ENCODE measurements at places on chromosomes 16 and 17.

DNA sequence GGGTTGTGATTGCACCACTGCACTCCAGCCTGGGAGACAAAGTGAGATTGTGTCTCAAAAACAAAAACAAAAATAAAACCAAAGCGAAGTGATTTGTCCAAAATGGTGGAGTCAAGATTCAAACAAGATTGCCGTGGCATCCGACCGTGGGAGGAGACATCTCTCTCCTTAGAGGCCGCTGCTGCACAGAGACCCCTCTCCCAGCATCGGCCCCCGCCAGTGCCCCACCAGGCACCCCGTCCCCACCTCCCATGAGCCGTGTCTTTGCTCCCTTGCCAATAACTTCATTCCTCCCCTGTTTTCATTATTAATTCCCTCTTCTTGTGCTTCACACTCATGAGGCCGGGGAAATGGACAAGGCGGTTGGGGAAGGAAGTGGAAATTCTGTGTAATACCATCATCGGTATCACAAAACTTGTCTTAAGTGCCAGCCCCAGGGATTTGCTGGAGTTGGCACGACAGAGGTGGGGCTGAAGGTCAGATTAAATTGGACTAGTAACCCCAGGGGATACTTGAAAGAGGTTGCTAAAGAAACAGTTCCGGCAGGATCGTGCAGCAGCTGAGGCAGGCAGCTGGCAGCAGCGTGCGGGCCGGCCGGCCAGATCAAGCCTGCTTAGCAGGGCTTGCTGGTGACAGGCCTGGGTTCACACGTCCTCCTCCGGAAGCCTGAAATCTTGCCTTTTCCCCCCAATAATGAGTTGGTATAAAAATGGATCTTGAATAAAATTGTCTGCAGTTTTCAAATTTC is 66.8 kb downstream of the RTN4RL1 start:
- no peak for DNase-seq

DNA sequence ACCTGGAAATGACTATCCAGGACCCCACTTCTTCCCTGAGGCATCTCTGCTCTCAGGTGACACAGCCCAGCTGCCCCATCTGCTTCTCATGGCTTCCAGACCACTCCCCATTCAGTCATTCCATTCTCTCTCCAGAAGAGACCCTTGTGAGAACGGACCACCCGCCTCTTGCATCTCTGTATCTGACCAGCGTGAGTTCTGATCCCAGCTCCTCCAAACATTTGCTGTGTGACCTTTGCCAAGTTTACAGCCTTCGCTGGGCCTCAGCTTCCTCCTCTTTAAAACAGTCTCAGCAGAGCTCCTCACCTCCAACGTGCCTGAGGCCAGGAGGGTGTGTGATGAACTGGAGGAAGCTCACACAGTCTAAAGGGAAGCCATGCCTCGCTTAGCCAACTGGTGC is 39.6 kb downstream of the C16orf82 start:
- no peak for DNase-seq

GRCh38 chr16:54434859-54435258 is 148.3 kb upstream of the IRX3 start:
- DNase-seq, result no peak

DNA sequence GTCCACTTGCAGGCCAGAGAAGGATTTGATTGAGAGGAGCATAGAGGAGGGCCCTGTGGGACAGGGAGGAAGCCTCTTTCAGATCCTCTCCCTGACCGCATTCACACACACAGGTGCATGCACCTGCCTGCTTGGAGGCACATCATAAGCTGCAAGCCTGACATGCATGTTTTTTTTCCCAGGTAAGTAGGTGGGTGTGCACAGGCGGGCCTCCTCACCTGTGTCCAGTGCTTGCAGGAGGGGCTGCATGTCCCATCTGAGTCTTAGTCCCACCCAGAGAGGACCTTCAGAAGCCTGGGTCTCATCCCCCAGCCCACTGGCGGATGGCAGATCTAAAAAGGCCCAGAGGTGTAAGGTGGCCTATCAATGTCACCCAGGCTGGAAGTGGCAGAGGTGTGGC is 130.8 kb downstream of the TMEM132E start:
- no peak for DNase-seq

- no peak for DNase-seq
Observed at GRCh38 chr16:68915589-68915988, 72.3 kb downstream of the TANGO6 start.

DNA sequence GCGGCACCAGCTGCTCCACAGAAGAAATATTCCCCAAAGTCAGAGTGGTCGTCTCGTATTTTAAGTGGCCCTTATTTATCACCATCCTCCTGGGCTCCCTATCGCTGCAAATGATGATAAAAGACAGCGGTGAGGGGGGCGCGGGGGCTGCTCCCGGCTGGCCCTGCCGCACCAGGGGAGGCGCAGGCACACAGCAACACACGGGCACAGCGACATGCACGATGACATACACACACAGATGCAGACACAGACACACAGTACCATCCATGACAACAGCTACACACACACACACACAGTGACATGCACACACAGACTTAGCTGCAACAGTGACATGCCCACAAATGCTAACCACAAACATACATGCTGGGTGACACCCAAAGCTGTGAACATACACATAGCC is 52.5 kb downstream of the MRM1 start:
- no peak for DNase-seq

DNA sequence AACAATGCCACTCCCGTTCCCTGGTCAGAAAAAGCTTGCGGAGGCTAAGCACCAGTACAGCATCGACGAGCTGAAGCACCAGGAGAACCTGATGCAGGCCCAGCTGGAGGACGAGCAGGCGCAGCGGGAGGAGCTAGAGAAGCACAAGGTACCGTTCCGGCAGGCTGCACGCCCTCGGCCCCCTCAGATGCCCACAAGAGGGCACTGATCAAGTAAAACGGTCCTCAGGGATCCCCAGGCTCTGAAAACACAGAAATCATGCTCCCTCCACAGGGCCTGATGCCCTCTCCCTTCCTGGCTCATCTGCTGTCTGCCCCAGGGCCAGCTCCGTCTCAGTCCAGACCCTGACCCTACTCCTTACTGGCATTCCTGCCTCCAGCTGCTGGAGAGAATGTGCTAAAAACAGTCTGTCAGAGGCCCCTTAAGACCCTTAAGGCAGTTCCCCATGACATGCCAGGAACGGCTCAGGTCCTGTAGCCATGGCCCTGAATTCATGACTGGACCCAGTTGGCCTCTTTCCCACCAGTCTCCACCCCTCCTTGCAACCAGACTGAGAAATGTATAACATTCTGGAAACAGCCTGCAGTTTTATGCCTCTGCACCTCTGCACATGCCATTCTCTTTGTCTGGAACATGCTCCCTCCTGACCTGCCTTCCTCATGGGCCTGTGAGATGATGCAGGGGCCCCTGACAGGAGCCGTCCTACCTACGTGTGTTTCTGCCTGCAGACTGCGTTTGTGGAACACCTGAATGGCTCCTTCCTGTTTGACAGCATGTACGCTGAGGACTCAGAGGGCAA is 21.8 kb downstream of the DRC3 start:
- DNase-seq, result peak; percentile 4

DNA sequence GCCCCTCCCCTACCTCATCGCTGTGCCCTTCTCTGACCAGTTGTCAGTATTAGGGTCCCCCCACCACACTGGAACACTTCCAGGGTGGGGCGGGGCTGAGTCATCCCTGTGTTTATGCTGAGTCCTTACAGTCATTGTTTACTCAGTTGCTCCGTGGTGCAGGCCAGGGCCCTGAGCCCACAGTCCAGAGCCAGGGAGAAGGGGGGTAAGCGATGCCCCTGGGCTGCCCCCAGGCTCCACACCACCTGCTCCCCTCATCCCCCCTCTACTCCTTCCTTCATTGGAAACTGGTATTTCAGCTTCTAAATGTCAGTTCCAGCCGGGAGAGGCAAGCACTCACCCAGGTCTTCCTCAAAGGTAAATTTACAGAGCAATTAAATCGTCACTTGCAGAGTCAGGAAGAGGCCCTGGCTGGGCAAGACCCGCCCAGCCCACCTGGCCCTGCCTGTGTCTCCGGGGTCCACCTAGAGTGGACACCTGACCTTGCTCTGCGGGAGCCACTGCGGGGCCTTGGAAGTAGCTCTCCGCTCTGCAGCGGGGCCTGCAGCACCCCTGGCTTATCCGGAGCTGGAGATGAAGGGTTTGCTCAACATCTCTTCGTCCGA is 4.8 kb downstream of the ATP2A3 start:
- DNase-seq, result no peak

DNA sequence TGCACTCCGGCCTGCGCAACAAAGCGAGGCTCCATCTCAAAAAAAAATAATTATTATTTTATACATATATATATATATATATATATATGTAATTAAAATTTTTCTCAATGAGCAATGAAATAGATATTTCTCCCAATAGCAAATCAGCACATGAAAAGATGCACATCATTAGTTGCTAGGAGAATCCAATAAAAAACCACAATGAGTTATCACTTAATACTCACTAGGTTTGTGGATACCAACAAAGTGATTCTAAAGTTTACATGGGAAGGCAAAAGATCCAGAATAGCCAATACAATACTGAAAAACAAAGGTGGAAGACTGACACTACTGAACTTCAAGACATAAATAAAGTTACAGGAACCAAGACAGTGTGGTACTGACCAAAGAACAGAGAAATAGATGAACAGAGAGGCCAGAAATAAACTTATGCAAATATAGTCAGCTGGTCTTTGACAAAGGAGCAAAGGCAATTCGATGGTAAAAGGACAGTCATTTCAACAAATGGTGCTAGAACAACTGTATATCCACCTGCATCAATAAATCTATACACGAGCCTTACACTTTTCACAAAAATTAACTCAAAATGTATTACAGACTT is 13.6 kb downstream of the SMG6 start:
- DNase-seq, result no peak

GRCh38 chr16:67177743-67178699 is 5.7 kb downstream of the MATCAP1 start:
- DNase-seq, result peak; percentile 37

- DNase-seq, result peak; percentile 84
Observed at GRCh38 chr17:78168242-78168902, at the start of gene SYNGR2. Gene SYNGR2 (plus strand): TSS chr17:78168581. CDS start chr17:78168617, 36 bp downstream.

- no peak for DNase-seq
Observed at GRCh38 chr16:79430191-79430678, 170.3 kb downstream of the MAF start.

GRCh38 chr17:48497103-48497502 is 33.7 kb downstream of the HOXB1 start:
- no peak for DNase-seq

DNA sequence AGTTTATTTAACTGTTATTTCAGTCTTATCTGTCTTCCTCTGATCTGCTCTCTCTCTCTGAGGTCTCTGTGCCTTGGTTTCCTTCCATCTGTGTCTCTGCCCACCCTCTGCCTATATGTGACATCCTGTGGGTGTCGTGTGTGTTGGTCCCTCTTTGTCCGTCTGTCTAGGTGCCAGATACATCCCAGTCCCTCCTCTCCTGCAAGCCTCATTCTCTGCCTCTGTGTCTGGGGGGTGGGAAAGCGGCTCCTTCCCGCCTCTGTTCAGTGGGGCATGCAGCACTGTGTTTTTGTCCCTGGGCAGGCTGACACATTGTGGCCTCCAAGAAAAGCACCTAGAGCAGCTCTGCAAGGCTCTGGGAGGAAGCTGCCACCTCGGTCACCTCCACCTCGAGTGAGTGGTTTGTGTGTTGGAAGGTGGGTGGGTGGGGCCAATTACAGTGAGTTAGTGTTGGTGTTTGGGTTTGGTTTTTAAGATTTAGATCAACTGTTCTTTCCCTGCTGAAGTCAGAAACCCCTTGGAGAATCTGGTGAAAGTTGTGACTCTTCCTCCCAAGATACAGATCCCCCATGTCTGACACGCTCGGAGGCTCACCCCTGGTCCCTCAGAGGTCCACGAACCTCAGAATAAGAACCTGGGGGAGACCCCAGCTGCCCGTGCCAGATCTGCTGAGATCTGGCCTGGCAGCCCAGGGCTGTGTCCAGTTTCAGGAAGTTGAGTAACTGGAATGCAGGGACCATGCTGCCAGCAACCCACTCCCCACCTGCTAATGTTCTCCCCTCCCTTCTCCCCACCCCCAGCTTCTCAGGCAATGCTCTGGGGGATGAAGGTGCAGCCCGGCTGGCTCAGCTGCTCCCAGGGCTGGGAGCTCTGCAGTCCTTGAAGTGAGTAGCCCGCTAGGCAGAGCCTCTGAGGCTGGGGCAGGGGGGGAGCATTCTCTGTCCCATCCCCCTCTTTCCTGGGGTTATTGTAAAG is 50.9 kb upstream of the CPNE2 start:
- DNase-seq, result peak; percentile 85

- no peak for DNase-seq
Observed at GRCh38 chr16:47475786-47476185, 14.7 kb downstream of the PHKB start.

DNA sequence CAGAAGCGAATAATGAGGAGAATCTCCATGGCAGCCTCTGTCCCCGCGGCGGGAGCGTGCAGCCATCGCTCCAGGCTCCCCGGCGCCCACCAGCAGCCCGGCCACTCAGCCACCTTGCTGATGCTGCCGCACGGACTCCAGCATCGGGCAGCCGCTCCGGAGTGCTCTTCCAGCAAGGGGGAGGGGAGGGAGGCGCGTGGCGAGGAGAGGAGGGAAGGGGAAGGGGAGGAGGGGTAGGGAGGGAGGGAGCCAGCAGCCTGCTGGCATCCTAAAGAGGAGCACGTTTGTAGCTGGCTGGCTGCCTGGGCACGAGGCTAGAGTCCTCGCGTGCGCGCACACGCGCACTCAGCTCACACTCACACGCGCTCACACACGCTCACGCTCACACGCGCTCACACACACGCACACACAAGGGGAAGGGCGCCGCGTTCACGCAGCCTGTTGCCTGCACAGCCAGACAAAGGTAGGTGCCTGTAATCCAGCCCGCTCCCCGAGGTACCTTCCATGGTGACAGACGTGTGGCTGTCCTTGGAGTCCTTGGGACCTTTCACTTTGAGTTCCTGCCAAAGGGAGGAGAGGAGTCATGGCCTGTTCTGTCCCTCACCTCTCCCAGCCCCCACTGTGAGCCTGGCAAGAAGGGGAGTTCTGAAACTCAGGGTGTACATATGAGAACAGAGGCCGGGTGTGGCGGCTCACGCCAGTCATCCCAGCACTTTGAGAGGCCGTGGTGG is 82.1 kb downstream of the TIMM22 start:
- DNase-seq, result no peak

- DNase-seq, result no peak
Observed at GRCh38 chr17:76074390-76075363, at the start of gene GALR2. Gene GALR2 (plus strand): TSS chr17:76074781. CDS start chr17:76074884, 103 bp downstream.

- no peak for DNase-seq
Observed at GRCh38 chr17:83100853-83101391, 21.5 kb downstream of the METRNL start.

- DNase-seq, result peak; percentile 9
Observed at GRCh38 chr16:57906382-57907316, 64.3 kb downstream of the CNGB1 start.

DNA sequence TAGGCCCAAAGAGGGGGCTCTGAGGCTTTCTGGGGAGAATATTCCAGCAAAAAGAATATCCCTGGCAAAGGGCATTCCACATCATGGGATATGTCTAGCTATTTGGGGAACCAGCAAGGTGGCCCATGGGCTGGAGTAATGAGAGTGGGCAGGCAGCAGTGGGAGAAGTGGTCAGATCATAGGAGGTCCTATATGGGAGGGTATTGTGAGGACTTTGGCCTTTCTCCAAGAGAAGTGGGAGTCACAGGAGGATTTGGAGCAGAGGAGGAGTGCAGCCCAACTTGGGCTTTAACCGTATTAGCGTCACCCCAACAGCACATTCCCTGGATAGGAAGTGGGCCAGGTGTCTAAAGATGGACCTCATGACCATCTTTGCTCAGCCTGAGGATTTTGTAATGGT is 151.4 kb downstream of the ENGASE start:
- no peak for DNase-seq
